ENCODE measurements at places on chromosomes 16 and 17.

DNA sequence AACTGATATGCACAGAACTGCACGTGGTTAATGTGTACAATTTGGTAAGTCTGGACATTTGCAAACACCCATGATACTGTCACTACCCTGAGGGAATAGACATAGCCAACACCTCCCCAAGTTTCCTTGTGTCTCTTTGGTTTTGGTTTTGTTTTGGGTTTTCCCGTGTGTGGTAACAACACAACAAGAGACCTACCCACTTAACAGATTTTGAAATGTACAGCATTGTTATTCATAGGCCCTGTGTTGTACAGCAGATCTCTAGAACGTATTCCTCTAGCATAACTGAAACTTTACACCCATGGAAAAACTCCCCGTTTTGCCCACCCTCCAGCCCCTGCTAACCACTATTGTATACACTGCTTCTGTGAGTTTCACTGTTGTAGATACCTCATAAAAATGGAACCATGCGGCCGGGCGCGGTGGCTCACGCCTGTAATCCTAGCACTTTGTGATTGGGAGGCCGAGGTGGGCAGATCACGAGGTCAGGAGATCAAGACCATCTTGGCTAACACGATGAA is 76.3 kb upstream of the TBC1D3K start:
- no peak overlapping the region for H3K4me3 ChIP-seq
- peaks cover 1% of the 10 kb centered on the region for H3K4me1 ChIP-seq
- peaks cover 29% of the 10 kb centered on the region for H3K27me3 ChIP-seq
- no peaks in the 10 kb centered on the region for H3K36me3 ChIP-seq
- no peak for DNase-seq

DNA sequence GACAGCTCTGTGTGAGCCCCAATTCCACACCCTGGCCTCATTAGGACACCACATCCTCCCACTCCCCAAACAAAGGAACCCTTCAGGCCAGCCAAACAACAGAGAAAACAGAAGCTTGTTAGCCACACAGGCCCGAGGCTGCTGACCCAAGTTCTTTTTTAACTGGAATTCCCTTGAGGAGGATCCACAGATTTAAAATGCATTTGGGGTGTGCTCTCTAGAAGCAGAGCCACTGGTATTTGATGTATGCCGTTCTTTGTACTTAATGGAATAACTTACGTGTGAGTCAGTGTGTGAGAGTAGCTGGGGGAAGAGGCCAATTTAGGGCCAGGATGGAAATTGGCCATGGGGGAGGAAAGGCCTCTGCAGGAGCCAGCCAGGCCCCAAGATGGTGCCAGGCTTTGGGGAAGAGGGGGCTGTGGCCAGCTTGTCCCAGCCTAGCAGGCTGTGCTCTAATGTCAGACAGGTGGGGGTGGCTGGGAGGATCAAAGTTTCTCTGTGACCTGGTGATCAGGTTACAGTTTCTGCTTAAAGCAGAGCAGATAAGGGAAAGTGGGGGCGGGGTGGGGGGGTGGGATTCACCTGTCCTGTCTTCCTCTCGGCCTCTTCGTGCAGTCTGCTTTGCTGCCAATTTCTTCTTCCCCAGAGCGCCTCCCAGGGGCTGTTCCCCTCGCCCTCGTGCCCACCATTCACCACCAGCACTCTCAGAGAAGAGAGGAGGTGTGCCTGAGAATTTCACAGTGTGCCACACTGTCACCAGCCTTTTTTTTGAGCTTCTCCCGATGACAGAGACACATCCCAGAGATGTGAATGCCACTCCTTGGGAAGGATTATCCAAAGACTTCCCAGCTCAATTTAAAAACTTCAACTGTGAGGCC is 50.8 kb downstream of the TOM1L2 start:
- peak overlapping the region; percentile 100 for H3K27ac ChIP-seq
- no peak for DNase-seq
- no peaks in the 10 kb centered on the region for H3K27me3 ChIP-seq

GRCh38 chr16:47309581-47310312 is 151.1 kb downstream of the ITFG1 start:
- peaks cover 7% of the 10 kb centered on the region for H3K36me3 ChIP-seq
- DNase-seq, result no peak
- no peak overlapping the region for H3K27ac ChIP-seq
- no peak overlapping the region for H3K4me3 ChIP-seq

DNA sequence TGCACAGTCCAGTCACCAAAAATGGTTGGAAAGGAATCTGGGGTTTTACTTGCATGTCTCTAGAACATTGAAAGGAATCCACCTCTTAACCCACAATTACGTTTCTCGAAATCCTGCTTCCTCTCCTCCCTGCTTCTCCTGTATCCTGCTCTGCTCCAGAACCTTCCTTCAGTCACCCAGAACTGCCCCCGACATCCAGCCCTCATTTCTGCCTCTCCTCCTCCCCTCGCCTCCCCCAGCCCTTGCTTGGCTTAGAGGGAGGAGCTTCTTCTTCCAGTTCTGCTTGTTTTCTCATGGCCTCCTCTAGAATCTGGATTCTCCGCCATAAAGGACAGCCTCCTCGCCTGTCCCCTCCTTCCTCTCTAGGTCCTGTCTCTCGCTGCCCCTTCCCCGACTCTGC is 48.3 kb downstream of the ZDHHC7 start:
- H3K4me1 ChIP-seq, result peaks cover 24% of the 10 kb centered on the region
- H3K27me3 ChIP-seq, result no peaks in the 10 kb centered on the region
- no peak for DNase-seq
- peak overlapping the region; percentile 66 for H3K27ac ChIP-seq
- H3K4me3 ChIP-seq, result no peak overlapping the region
